ENCODE measurements at places on chromosomes 12 and 14.

DNA sequence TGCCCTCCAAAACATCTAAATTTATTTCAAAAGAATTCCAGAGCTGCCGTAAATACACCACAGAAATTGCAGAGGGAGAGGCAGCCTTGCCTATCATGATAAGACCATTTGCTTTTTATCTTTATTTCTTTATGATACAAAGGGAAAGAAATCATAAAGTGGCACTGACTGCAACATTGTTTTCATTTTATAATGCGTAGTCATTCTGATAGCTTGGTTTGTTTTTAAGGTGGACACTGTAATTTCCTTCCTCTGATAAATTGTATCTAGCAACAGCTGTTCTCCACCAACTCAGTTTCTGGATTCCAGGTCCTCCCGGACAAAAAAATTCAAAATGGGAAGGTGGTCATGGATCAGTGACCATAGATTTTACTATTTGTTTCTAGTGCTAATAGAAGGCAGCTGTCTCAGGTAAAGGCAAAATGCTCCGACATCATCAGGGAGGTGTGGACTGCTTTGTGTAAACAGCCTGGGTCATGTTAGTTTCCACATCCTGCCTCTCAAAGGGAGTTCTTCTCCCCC, 623 bp upstream of the TSPAN8 start:
- peak; percentile 6 for DNase-seq

- peak; percentile 56 for DNase-seq
These were observed 38.2 kb upstream of the MAP1LC3B2 start for GRCh38 chr12:116520801-116521471.

DNA sequence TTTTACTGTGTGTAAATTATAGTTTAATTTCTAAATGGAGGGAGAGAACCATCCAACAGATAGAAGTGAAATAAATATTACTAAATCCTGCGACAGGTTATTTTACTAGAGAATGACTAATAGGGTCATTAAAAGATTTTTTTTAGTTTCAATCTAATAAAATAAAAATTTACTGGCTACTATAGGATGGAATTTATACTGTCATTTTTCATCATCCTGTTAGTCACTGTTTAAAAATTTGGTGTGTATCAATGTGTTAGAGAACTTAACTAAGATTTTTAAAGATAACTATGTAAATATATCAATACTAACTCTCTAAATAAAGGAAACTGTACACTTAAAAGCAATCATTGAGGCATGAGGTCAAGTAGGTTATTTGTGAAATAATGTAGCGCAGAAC, 41.1 kb upstream of the CDKN3 start:
- no peak for DNase-seq

GRCh38 chr12:11984417-11984816, 86.3 kb upstream of the BCL2L14 start:
- DNase-seq, result no peak

DNA sequence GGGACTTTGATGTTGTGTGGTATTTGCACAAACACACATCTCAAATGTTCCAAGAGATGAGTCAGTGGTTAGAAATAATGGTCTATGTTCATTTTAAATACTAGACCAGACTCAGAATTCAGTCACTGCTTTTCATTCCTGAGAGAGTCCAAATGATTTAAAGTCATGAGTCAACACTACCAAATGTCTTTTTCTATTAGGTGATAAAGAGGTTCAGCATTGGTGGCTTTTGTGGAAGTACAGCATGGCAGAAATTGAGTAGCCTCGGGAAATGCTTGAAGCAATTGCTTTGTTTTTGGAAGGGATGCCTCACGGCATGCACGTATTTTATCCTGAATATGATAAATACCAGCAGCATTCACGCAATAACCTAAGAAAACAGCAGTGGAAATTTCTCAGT, 115.7 kb downstream of the DIO2 start:
- peak; percentile 30 for DNase-seq

DNA sequence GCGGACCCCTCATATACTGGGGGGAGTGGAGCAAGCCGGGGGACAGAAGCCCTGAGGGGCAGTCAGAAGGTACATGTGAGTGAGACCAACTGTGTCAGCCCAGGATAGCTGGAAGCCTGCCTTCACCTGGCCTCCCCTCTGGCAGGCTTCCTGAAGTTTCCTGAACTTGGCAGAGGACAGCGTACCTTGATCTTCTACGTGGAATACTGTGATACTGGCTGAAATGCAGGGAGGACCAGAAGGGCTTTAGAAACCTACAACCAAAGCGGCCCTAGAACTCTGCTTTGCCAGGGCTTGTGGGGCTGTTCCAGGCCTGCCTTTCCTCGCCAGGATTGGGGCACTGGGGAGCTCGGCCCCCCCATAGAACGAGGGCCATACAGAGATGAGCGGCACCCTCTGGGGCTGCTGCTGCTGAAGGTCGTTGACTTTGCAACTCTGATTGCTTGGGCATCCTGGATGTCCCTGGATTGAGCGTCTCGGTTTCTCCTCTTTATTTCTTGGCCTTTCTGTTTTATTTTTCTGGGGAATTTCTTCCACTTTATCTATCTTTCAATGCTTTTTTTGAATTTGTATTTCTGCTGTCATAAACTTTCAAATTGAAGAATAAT, 66.5 kb downstream of the SLC25A47 start:
- DNase-seq, result no peak

- peak; percentile 82 for DNase-seq
These were observed 176.6 kb downstream of the FOXN3 start for GRCh38 chr14:89240414-89240813.

- no peak for DNase-seq
These were observed 36.3 kb downstream of the PTHLH start for GRCh38 chr12:27936196-27936595.

DNA sequence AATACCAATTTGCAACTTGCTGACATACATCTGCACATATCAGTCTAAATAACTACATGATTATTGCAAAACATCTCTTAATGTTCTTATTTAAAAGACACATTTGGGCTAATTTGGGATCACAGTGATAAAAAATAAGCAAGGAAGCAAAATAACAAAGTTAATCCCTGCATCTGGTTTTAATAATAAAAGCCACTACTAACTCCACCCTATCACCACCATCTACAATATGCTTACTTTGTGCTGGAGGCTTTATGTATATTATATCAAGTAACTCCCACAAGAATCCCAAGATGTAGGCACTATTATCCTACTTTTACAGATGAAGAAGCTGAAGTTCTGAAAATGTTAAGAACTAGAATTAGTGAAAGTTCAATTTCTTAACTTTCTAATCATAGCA, 45.7 kb downstream of the TAOK3 start:
- no peak for DNase-seq
